ENCODE measurements at places on chromosomes 5 and 9.

DNA sequence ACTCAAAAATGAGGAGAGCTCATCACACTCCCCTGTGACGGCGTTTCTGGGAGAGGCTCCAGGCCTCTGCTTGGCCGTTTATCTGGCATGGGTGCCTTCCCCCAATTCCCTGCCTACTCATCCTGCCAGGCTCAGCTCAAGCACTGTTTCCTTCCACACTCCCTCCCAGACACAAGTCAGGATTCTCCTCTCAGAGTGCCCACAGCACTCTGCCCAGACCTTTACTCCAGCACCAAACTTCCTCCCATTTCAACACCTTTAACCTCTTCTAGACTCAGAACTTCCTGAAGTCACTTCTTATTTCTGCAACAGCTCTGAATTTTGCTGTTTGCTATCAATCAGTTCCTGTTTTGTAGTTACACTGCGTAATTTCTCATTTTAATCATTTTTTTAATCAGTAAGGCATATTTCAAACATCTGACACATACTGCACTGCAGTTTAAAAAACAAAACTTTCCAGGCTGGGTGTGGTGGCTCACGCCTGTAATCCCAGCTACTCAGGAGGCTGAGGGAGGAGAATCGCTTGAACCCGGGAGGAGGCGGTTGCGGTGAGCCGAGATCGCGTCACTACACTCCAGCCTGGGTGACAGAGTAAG is 16.0 kb downstream of the TRMO start:
- no peak for DNase-seq

DNA sequence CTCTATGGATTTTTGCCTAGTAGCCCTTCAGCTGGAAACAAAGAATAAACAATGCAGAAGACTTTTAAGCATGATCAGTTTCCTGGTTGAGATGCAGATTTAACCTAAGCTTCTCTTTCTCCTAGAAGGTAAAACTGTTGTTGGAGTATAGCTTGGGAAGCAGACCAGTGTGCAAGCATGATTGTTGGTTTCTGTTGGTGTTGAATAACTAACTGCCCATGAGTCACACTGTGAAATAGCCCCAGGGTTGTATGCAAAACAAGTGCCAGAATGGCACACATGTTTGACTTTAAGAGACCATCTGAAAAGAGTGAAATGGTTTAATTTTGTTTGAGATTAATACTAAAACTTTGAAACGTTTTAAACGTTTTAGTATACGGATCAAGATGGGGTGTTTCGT is 227.1 kb downstream of the ARHGEF28 start:
- DNase-seq, result no peak

DNA sequence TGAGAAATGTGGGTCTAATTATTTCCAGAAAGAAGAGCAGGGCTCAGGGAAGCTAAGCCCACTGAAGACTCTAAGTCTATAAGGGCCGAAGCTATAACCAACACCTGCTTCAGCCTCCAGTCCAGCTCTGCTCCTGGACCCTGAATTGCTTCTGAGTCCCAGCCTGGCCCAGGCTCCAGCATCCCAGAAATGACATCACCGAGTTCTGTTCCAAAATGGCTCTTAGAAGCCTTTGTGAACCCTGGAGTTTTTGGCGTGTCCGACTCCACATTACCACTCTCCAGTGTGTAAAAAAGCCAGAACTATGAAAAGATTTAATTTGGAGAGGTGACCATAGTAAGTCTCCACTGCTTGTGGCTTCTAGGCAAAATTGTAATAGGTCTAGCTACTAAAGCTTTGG is 289.9 kb downstream of the SLIT3 start:
- DNase-seq, result no peak

GRCh38 chr9:26260238-26260637 is 582.0 kb upstream of the TUSC1 start:
- DNase-seq, result no peak

GRCh38 chr5:1118231-1118698 is 6.4 kb upstream of the SLC12A7 start:
- DNase-seq, result no peak

DNA sequence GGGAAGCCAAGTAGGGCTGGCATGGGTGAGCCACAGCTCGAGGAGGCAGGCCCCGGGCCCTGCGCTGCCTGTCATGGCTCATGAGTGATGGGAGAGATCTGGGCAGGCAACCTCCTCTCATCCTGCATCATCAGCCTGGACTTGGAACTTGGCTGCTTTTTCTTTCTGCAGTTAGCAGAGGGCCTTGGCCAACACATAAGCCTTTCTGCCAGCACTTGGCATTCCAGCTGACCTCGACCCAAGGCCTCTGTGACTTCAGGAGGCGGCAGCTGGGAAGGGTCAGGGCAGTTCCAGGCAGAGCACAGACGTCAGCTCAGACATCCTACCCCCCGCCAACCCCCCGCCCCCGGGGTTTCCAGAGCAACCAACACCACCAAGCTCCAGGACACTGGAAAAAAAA is 7.6 kb downstream of the S1PR3 start:
- DNase-seq, result no peak

GRCh38 chr5:169631360-169631759 is 5.7 kb upstream of the DOCK2 start:
- no peak for DNase-seq

DNA sequence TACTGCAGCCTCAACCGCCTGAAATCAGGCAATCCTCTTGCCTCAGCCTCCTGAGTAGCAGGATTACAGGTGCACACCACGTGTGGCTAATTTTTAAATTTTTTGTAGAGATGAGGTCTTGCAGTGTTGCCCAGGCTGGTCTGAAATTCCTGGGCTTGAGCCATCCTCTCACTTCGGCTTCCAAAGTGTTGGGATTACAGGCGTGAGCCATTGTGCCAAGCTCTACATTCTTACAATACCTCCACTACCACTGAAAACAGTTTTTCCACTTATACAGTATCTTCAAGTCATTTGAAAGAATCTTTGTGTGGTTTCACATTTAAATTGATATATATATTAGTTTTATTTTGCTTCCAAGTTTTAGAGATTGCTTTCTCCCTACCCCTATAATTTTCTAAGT is 42.6 kb downstream of the LARP1 start:
- DNase-seq, result no peak

- no peak for DNase-seq
Measured at GRCh38 chr5:40914835-40915234, 5.5 kb downstream of the C7 start.

GRCh38 chr9:134069480-134070399 is 1.9 kb upstream of the BRD3 start:
- DNase-seq, result no peak

DNA sequence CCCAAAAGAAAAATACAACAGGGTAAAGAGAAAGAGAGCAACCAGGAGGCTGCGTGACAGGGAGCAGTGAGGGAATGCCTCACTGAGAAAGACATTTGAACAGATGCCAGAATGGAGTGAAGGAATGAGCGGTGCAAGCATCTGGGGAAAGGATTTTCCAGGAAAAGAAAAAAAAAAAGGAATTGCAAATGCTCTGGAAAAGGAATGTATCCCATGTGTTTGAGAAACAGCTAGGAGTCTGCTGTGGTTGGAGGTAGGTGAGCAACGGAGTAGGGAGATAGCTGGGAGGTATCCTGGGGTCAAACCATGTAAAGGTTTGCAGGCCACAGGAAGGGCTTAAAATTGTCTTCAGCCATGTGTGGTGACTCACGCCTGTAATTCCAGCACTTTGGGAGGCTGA is 23.6 kb upstream of the CEMIP2 start:
- DNase-seq, result no peak

- DNase-seq, result no peak
Measured at GRCh38 chr5:150481972-150482406, 25.9 kb upstream of the NDST1 start.

DNA sequence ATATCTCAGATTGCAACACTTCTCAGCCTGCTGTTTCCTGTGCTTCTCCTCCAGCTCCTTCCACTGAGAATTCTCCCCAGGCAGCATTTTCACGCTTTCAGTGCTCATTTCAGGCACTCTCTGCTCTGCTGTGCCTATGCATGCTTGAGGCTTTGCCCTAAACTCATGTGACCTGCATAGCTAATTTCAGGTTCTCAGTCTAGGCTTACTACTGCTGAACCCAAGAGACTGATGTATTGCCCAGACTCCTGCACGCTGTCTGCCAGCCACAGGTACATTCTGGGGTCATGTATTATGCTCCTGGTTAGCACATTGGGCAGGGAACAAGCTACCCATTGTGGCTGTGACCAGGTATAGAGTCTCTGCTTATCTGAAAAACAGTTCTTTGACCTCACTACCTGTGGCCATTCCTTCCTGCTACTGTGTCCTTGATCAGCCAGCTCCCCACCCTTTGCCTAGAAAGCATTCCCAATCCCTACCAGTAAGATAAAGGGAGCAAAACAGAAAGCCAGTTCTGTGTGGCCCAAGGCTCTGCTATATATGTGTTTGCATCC is 34.7 kb downstream of the PIP5K1B start:
- DNase-seq, result no peak

DNA sequence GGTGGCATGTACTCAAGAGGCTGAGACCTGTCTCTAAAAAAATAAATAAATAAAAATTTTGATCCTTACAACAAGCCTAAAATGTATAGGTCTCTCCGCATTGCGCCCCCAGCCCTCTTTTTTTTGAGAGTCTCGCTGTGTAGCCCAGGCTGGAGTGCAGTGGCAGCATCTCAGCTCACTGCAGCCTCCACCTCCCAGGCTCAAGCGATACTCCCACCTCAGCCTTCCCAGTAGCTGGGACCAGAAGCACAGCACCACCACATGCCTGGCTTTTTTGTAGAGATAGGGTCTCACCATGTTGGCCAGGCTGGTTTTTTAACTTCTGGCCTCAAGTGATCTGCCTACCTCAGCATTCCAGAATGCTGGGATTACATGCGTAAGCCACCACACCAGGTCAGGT is 2.2 kb upstream of the GARIN3 start:
- DNase-seq, result no peak

GRCh38 chr5:140986117-140986521 is 19.8 kb downstream of the PCDHAC2 start:
- DNase-seq, result no peak

GRCh38 chr5:169201597-169201996 is 99.3 kb downstream of the SLIT3 start:
- no peak for DNase-seq

GRCh38 chr9:36902861-36903524 is 131.1 kb downstream of the PAX5 start:
- no peak for DNase-seq

GRCh38 chr9:132169672-132170392 is 8.0 kb downstream of the NTNG2 start:
- peak; percentile 59 for DNase-seq

DNA sequence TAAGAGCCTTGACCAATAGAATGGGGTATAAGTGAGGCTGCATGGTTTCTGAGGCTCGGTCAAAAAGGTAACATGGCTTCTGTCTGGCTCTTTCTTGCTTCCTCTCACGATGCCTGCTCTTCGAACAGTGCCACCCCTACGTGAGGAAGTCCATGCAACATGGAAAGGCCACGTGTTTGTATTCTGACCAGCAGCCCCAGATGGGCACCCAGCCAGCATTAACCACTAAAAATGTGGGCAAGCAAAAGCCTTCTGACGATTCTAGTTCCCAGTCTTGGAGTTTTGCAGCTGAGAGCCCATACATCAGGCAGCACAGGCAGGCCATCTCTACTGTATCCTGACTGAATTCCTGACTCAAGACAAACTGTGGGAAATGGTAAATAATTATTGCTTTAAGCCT is 24.2 kb upstream of the NREP start:
- no peak for DNase-seq

DNA sequence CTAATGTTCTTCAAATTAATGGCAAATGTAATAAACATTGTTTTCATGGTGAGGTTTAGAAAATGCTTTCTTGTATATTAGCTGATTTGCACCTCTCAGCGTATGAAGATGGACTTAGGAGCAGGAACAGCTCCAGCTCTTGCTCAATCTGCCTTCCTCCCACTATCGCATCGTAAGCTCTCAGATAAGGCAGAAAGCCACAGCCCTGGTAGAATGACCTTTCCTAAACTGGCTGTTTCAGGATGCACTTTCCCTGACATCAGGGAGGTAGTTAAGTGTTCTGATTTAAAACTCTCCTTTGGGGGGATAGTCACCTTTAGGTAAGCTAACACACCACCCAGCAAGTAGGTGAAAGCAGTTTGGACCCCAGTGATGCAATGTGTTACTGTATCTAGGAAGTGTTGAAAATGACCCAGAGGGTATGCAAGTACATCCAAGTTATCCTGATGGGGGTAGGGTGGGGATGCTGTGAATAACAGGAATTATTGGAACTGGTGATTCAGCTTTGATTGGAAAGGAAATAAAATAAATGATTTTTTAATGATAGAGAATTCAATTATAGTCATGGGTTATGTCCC is 72.3 kb downstream of the LMNB1 start:
- DNase-seq, result no peak

- DNase-seq, result no peak
Measured at GRCh38 chr9:94819161-94819687, 92.7 kb downstream of the AOPEP start.

DNA sequence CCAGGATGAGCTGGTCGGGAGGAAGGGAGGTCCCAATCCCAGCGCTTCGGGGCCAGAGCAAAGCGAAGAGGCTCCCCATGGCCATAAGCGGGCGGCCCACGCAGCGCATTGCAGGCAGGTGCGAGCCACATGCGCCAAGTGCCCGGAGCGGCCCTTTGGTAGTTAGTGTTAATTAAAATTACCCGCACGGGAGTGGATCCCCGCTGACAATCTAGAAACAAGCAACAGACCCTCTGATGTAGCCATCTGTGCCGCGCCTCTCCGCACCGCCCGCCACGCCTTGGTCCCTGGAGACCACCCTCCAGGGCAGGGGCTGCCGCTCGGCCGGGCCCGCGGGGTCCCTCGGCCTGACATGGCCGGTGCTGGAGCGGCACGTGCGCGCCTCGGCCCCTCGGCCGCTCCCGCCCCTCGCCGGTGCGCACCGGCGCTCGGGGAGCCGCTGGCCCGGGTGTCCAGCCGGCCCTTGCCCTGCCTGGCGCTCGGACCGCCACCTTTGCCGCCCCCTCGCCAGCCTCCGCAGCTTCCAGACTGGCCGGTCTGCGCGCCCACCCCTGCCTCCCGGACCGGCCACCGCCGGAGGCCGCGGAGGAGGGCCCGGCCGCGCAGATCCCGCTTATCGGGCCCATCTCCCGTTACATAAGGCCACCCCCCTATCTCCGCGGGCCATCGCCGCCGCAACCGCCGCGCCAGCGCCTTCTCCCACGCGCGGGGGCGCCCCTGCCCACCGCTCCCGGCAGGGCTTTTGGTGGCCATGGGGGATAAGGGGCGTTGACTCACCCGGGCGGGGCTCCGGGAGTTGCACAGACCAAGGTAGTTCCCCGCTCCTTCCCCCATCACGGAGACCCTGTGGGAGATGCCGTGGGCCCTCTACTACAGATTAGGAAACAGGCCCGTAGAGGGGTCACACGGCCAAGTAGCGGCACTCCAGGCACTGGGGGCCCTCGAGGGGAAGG is 1.9 kb upstream of the IL13 start:
- DNase-seq, result peak; percentile 20

GRCh38 chr5:58460732-58461286 is 923 bp upstream of the PLK2 start:
- peak; percentile 86 for DNase-seq

- DNase-seq, result no peak
Measured at GRCh38 chr9:120156376-120156775, 423.6 kb downstream of the CDK5RAP2 start.

DNA sequence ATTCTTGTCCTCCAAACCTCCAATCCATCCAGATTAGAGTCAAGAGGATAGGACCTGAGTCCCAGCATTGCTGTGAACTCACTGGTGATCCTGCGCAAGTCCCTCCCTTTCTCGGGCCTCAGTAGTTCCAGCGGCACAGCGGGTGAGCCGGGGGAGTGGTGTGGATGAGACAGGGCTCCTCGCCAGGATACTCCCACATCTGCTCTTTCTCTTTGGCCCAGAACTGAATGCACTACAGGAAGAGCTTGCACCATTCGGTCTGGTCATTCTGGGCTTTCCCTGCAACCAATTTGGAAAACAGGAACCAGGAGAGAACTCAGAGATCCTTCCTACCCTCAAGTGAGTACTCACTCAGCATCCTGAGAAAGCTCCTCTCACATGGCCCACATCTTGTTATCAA is 6.3 kb downstream of the GPX3 start:
- no peak for DNase-seq
